Cortex of kidney (tissue), 1 donor: ENCODE measurements at places on chromosomes 1 and 21.

DNA sequence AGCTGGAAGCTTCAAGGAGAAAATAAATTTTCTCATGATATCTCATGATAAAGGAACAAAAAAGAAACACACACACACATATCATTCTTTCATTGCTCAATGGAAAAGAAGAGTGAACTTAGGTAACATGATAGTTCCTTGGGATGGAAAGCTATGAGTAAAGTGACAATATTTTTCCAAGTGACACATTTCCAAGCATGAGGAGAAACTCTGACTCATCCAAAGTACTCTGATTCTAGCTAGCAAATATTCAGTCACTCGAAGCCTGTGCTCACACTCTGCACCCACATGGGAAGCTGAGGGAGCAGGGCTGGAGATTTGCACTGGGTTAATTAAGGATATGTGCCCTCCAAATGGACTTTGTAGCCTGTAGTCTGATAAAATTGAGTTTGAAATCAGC is 222.4 kb downstream of the LRRC40 start:
- DNase-seq, result no peak

- DNase-seq, result no peak
Measured at GRCh38 chr21:44298301-44298700, 1.6 kb upstream of the PFKL start.

DNA sequence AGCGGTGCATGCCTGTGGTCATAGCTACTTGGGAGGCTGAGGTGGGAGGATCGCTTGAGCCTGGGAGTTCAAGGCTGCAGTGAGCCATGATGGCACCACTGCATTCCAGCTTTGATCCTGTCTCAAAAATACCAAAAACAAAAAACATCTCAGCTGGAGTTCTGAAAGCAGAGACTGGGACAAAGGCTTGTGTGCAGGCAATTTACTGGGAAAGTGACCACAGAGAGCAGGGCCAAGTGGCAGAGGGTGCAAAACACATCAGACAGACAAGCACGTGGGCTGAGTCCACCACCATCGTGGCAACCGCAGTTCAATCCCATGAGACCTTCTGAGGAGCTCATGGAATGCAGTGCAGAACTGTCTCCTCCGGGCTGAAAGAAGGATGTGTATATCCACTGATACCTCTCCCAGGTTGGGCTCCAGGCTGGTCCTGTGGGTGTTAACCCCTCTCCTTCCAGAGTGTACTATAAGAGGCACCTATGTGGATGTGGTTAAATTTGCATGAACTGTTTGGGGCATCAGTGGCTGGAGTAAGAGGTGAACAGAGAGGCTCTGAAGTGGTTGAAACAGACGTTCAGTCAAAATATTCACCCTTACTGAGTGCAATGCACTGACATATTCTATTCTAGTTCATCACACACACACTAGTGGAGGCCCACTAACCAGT is 10.8 kb downstream of the PIGP start:
- no peak for DNase-seq

GRCh38 chr1:200128081-200128480 is 100.6 kb downstream of the NR5A2 start:
- no peak for DNase-seq

DNA sequence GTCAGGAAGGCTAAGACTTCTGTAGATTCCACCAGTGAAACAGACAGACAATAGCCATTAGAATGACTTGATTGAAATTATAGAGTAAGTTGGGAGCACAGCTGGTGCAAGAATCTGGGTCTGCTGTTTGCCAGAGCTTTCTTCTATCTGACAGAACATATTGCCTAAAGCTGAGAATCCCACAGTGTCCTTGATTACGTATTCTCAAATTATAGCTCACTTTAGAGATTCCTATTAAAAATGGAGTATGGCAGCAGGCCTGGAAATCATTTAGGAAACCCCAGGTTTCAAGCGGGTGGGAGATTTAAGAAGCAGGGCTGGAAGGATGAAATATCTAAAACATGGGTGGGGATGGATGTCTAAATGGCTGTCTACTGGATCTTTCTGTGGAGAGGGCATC is 639.7 kb upstream of the CXADR start:
- DNase-seq, result no peak

DNA sequence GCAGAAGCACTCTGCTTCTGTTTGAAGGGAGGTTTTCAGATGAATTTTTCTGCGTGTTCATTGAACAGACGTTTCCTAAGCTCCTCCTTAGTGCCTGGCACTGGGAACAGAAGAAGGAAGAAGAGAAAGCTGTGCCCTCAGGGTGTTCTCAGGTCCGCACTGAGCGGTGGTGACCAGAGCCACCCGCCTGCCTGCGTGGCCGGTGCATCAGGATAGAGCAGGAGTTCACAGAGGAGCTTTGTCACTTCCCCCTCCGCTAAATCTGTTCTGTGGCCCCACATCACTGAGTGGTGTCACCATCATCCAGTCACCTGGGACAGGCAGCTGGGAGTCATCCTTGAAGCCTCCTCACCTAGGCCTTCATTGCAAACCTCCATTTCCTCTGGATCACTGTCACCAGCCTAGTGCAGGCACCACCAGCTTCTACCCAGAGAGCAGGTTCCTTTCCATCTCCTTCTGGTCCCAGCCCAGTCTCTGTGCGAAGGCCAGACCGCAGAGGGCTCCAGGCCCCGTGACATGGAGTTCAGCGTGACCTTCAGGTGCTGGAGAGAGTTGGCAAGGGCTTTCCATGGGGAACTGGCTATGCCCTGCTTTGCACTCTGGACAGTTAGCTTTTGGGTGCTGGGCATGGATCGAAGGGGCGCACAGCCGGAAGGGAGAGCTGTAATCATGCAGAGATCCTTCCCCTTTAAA is 21.7 kb downstream of the PARK7 start:
- no peak for DNase-seq

GRCh38 chr1:228860911-228861831 is 125.9 kb downstream of the RHOU start:
- DNase-seq, result no peak

DNA sequence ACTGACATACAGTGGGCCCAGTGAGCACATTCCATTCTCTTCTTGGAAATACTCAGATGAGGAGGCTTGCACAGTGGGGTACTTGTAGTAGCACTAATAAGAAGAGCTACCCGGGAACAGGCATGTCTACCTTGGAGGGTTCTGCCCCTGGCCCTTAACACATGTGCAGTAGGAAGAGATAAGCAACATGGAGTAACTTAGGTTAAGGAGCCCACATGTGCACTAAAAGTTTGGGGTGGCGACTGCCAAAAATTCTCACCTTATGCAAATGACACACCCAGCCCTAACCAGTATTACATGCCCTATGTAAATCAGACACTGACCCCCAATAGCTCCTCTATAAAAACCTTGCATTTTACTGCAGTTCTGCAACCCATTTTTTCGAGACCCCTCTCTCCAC is 1313.3 kb downstream of the KCNT2 start:
- no peak for DNase-seq

- DNase-seq, result no peak
Measured at GRCh38 chr1:117059334-117059677, 820 bp upstream of the TTF2 start.

DNA sequence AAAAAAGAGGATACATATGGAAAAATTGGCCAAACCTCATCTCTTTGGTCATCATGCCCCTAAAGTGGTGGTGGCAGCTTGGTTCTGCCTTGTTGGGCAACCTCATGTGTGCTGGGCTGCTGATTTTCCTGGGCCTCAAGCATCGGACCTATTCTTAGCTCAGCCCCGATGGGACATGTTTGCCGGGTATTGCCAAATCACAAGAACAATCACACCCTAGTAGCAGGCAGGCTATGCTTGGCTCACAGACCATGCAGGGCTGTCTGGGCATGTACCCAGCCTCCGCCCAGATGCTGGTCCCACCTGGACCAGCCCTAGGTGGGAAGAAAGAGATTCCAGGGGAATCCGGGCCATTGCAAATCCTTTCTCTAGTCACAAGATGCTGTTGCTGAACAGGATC is 189.4 kb upstream of the FGGY start:
- no peak for DNase-seq

DNA sequence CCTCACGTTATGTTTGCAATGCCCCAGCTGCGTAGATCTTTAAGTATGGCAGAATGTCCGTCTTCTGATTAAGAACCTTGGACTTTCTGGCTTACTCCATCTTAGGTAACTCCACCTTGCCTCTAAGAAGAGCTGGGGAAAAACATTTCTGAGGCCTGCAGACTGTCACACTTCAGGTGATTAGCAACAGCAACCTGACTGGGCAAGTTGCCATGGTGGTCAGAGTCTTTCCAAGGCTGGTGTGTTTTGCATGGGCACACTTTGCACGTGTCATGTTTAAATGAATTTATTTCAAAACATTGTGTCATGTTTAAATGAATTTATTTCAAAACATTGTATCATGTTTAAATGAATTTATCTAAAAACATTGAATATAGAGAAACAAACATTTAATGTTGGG is 811 bp downstream of the KPRP start:
- DNase-seq, result no peak

GRCh38 chr1:3892748-3893147 is 7.3 kb downstream of the C1orf174 start:
- no peak for DNase-seq

DNA sequence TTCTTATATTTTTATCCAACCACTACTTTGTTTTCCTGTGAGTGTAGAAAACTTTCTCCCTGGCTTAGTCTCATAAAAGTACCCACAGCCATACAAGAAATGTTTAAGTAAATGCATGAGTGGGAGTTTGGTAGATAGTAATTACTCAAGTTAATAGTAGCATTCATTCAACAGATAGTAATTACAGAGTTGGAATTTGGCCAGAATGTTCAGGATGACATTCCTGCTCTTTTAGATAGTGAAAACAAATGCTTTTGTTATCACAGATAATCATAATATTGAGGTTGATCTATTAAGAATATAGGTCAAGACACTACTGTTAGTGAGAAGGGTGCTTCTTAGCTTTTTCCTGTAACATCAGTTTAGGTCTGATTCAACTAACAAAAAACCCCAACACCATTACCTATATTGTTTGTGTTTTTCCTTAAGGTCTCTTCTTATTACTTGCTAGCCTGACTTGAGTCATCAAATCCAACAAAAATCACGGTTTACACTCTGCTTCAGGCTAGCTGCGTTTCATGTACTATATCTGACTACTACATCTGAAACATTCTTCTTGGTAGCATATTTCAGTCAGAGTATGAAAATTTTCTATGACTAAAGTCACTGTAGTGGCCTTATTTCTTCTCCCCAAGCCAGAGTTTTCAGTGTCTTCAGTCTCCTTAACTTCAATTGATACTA is 163.7 kb downstream of the HS2ST1 start:
- no peak for DNase-seq

- no peak for DNase-seq
Measured at GRCh38 chr1:17632541-17633184, 93.2 kb downstream of the ARHGEF10L start.

DNA sequence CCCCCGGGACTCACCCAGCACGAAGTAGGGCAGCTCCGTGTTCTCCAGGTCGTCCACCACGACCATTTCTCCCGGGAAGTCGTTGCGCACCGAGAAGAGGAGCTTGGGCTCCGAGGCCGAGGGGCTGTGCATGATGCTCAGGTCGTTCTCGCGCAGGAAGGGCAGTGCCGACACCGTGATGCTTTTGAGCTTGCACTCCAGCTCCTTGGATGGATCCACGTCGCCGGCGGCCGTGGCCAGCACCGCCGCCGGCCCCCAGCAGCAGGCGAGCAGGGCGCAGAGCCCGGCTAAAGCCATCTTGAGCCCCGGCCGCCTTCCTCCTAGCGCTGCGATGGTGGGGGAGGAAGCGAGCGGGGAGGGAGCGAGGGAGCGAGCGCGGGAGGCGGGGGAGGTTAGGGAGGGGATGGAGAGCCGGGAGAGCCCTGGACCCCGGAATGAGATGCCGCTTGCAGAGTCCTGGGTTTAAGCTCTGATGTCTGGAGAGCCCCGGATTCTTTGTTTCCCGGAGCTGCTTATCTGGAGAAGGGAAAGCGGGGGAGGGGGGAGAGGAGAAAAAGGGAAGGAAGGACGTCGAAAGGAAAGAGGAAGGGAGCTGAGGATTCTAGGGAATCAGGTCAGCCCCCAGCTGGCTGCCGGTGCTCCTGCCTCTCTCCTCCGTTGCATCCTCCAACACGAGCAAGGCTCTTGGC is at the start of gene ASTN1:
Gene ASTN1 (minus strand): TSS at position 333 of the 689 bp plus-strand sequence. CDS start 36 bp downstream, at position 297.
- no peak for DNase-seq

DNA sequence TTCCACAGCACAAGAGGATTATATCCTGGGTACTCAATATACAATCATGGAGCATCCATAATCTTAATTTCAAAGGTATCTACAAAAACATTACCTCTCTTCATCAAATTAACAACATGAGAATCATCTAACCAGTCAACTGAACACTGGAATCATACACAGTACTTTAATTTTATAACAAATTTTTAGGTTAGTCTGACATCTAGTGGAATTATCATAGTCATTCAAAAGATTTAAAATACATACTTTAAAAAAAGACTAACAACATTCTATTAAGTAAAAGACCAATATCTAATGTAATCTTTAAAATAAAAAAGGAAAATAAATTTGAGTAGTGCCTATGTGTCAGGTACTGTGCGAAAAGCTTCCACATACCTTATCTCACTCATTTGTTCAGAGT is 16.8 kb upstream of the SH3GLB1 start:
- no peak for DNase-seq

DNA sequence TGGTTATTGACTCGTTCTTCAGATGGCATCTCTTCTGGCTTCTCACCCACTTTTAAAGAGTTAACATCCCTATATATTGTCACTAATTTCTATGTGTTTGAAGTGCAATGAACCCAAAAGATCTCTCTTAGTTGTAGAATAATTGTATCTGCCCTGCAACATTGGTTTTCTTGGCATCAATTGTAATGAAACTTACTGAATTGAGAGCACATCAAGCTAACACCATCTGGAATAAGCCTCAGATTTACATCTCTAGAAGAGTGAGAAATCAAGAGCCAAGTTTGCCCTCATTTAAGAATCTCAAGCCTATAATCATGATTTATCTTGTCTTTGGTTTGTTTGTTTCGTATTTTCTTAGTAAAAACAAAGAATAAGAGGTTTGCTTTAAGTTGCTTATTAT is 372.6 kb upstream of the LRRC7 start:
- no peak for DNase-seq

DNA sequence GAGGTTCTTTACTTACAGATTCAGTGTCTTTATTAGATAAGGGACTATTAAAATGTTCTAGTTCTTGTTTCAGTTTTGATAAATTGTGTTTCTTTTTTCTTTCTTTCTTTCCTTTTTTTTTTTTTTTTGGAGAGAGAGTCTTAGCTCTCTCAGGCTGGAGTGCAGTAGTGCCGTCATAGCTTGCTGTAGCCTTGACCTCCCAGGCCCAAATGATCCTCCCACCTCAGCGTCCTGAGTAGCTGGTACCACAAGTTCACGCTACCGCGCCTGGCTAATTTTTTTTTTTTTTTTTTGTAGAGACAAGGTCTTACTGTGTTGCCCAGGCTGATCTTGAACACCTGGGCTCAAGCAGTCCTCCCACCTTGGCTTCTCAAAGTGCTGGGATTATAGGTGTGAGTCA is 76.6 kb downstream of the TMEM200B start:
- DNase-seq, result no peak

DNA sequence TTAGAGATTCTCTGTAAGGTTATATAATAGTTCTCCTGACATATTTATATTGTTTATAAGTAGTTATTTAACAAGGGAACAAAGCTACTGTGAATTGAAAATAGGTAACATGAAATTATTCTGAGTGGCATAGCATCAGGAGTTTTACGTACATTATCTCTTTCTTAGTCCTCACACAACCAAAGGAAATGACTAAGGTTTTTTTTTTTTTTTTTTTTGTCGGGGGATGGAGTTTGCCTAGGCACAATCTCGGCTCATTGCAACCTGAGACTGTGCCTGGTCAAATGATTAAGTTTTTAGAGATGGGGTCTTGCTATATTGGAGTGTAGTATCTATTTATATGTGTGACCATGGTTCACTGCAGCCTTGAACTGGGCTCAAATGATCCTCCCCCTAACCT is 24.9 kb downstream of the TMED5 start:
- DNase-seq, result no peak

- no peak for DNase-seq
Measured at GRCh38 chr21:45870421-45870820, 111.1 kb upstream of the COL6A1 start.
